CD8-positive, alpha-beta memory T cell (primary cell): ENCODE measurements at places on chromosomes 1 and 21. TPM values are rescaled to one million over a fixed set of nuclear protein-coding genes. Genes with fewer than 3 reads are reported as not detected.

- no peaks in the 10 kb centered on the region for H3K4me1 ChIP-seq
- no peaks in the 10 kb centered on the region for H3K27me3 ChIP-seq
- no peak for DNase-seq
- no peak overlapping the region for H3K4me3 ChIP-seq
- H3K36me3 ChIP-seq: no peaks in the 10 kb centered on the region
These were observed 622.3 kb downstream of the PTPRU start for GRCh38 chr1:29858646-29859045.

GRCh38 chr1:232629250-232630046, 485 bp downstream of the SIPA1L2 start:
- DNase-seq: no peak
- no peaks in the 10 kb centered on the region for H3K27me3 ChIP-seq
- H3K27ac ChIP-seq: no peak overlapping the region
- no peaks in the 10 kb centered on the region for H3K36me3 ChIP-seq
- peaks cover 9% of the 10 kb centered on the region for H3K4me1 ChIP-seq

- no peak overlapping the region for H3K27ac ChIP-seq
- DNase-seq: no peak
- H3K36me3 ChIP-seq: no peaks in the 10 kb centered on the region
- H3K4me1 ChIP-seq: peaks cover 19% of the 10 kb centered on the region
These were observed 58.4 kb upstream of the LGALS8 start for GRCh38 chr1:236465231-236465958.

GRCh38 chr21:43832648-43833047, 32.4 kb upstream of the AGPAT3 start:
- no peaks in the 10 kb centered on the region for H3K4me1 ChIP-seq
- DNase-seq: peak; percentile 25
- H3K27me3 ChIP-seq: peaks cover 5% of the 10 kb centered on the region
- no peak overlapping the region for H3K27ac ChIP-seq
- H3K4me3 ChIP-seq: no peak overlapping the region

The NCAM2 gene
- total RNA-seq: not detected

The VANGL2 gene
- total RNA-seq: 0.04 TPM

The UBL4B gene
- total RNA-seq: not detected

DNA sequence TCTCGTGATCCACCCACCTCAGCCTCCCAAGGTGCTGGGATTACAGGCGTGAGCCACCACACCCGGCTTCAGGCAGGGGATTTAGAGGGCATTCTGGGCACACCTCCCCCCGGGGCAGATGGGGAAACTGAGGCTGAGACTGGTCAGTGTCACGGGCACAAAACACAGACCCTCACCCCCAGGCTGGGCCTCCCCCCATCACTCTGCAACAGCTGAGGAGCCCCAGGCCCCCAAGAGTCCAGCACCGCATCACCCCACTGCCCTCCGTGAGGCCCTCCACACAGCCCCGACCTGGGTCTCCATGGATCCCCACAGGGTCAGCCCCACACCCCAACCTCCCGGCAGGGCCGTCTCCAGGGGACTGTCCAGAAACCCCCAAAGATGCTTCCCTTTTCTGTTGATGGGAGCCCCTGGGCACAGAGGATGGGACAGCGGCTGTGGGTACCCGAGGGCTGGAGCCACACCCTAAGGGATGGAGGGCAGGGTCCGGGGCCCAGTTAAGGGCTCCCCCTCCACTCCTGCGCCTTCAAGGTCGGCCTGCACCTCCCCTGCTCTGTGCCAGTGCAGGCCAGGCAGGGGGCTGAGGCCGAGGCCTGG, 11.0 kb downstream of the TNFRSF14 start:
- H3K27me3 ChIP-seq: no peaks in the 10 kb centered on the region
- no peaks in the 10 kb centered on the region for H3K4me1 ChIP-seq
- no peak overlapping the region for H3K4me3 ChIP-seq

DNA sequence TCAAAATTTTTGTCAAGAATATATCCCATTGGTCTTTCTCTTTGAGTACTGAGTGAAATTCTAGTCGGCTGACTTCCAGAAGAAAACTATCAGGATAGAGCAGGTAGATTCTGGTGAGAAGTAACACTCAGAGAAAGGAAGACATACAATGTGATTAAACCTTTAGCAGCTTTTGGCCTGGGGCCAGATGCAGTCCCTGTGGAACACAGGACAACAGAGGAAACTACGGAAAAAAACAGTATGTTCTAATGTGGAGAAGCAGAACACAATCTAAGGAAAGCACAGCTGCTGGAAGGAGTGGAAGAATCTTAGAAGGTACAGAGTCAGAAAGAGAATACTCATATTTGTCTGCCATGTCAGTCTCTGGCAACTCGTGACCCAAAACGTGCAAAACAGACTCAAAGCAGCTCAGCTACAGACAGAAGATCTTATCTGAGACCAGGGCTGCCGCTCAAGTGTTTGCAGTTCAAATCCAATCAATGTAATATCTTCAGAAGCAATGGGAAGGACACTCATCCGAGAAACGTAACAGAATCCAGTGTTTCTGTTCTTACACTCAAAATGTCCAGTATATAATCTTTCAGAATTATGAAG, 283.8 kb downstream of the MRPL39 start:
- DNase-seq: no peak
- no peak overlapping the region for H3K27ac ChIP-seq
- no peaks in the 10 kb centered on the region for H3K27me3 ChIP-seq
- no peaks in the 10 kb centered on the region for H3K4me1 ChIP-seq

- no peaks in the 10 kb centered on the region for H3K4me1 ChIP-seq
- H3K27me3 ChIP-seq: no peaks in the 10 kb centered on the region
- no peak for DNase-seq
- H3K36me3 ChIP-seq: no peaks in the 10 kb centered on the region
These were observed 4.6 kb downstream of the CRYBG2 start for GRCh38 chr1:26349188-26349876.

DNA sequence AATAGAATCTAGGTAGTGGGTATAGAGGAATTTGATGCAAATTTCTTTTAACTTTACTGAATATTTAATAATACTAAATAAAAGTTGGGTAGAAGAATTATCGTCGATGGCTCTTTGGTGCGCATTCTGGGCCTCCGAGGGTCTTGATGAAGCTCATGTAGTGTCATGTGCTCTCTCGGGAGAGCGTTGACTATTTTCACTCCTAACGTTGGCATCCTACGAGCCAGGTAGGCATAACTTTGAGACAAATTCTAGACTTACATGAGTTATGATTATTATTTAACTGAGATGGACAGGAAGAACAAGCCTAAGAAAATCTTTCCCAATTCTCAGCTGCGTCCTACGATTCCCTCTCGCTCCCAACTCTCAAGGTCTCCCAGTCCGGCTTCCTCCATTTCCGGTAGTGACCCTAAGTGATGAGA, 550 bp upstream of the PCAT6 start:
- peak overlapping the region; percentile 95 for H3K4me3 ChIP-seq
- H3K27ac ChIP-seq: peak overlapping the region; percentile 69
- peaks cover 36% of the 10 kb centered on the region for H3K4me1 ChIP-seq
- H3K27me3 ChIP-seq: no peaks in the 10 kb centered on the region

The MSH4 gene
- total RNA-seq: 0.50 TPM

DNA sequence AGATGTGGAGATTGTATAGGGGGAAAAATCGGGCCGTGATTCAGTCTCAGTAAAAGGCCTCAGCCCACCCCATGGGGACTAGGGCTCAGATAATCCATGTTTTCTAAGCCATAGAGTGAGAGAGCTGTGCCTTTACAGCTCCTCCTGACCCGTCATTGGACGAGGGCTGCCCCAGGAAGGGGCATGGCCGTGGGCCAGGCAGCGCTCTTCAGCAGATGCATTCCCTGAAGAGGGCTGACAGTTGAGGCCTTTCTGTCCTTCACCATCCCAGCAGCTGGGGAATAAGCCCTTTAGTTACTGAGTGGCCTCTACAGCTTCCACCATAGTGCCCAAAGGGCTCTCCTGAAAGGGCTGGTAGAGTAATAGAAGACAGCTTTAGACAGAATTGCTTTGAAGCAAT, 57.2 kb downstream of the ST3GAL3 start:
- no peaks in the 10 kb centered on the region for H3K4me1 ChIP-seq
- no peaks in the 10 kb centered on the region for H3K27me3 ChIP-seq
- no peak for DNase-seq
- no peak overlapping the region for H3K27ac ChIP-seq
- no peak overlapping the region for H3K4me3 ChIP-seq
- H3K36me3 ChIP-seq: no peaks in the 10 kb centered on the region

- H3K4me1 ChIP-seq: no peaks in the 10 kb centered on the region
- peaks cover 6% of the 10 kb centered on the region for H3K36me3 ChIP-seq
- H3K27me3 ChIP-seq: no peaks in the 10 kb centered on the region
- H3K4me3 ChIP-seq: no peak overlapping the region
These were observed 50.5 kb upstream of the IKBKE start for GRCh38 chr1:206419783-206420182.

DNA sequence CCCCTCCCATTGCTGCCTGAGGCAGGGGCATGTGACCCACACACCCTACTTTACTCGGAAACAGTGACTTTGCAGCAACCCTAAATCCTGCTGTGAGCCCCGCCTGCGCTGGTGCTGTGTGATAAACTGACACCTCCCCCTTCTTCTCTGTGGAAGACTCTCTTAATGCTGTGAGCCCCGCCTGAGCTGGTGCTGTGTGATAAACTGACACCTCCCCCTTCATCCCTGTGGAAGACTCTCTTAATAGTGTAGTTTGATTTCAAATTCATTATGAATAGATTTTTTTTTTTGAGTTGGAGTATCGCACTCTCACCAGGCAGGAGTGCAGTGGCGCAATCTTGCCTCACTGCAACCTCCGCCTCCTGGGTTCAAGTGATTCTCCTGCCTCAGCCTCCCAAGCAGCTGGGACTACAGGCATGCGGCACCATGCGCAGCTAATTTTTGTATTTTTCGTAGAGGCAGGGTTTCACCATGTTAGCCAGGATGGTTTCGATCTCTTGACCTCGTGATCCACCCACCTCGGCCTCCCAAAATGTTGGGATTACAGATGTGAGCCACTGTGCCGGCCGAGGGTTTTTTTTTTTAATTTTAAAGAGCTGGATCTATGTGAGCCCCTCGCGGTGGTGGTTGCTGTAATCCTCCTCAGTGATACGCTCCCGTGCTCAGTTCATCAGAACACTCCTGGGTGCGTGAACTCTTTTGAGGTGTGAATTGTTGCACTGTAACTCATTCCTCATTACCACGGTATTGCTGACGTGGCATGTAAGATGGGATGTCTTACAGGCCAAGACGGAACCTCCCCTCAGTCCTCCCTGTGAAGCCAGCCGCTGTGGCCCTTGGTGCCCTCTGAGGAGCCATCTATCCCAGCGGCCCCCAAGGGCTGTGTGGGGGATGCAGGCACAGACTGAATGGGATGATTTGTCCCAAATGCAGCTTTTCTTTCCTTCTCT, 60.3 kb downstream of the GALNT2 start:
- peak overlapping the region; percentile 48 for H3K27ac ChIP-seq
- no peak overlapping the region for H3K4me3 ChIP-seq
- no peaks in the 10 kb centered on the region for H3K27me3 ChIP-seq
- H3K36me3 ChIP-seq: no peaks in the 10 kb centered on the region
- peaks cover 42% of the 10 kb centered on the region for H3K4me1 ChIP-seq

GRCh38 chr1:100921110-100921706, 25.3 kb downstream of the SLC30A7 start:
- H3K27me3 ChIP-seq: no peaks in the 10 kb centered on the region
- DNase-seq: peak; percentile 56
- no peak overlapping the region for H3K4me3 ChIP-seq
- H3K36me3 ChIP-seq: peaks cover 4% of the 10 kb centered on the region
- no peak overlapping the region for H3K27ac ChIP-seq

DNA sequence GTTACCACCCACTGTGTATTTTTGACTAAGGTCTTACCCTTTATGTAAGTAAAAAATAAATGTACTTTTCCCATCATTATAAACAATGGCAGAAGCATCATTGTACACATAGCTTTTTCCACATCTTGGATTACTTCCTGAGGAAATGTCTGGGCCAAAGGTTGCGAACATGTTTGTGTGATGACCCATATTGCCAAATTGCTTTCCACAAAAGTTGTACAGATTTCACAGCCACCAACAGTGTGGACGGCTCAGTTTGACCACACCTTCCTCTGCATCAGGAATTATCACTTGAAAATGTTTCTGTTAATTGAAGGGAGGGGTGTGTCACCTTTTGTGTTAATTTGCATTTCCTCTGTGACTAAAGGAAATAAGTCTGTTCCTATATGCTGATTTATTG, 25.7 kb downstream of the AKNAD1 start:
- DNase-seq: no peak
- H3K4me1 ChIP-seq: no peaks in the 10 kb centered on the region
- no peak overlapping the region for H3K27ac ChIP-seq
- no peak overlapping the region for H3K4me3 ChIP-seq

The ACTL8 gene
- total RNA-seq: not detected

The TNNI3K gene
- not detected for total RNA-seq

DNA sequence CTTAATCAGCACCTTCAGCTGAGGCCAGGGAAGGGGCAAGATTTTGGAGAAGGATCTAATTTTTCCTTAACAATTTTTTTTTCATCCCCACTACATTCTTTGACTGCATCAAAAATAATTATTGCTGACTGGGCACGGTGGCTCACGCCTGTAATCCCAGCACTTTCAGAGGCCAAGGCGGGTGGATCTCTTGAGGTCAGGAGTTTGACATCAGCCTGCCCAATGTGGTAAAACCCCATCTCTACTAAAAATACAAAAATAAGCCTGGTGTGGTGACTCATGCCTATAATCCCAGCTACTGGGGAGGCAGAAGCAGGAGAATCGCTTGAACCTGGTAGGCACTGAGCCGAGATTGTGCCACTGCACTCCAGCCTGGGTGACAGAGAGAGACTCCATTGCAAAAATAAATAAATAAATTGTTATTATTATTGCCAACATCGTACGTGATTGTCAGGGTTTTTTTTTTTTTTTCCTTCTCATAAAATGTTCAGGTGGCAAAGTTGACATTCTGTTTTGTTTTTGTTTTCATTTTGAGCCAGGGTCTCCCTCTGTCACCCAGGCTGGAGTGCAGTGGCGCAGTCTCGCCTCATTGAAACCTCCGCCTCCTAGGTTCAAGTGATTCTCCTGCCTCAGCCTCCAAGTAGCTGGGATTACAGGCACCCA, 37.3 kb upstream of the MORC3 start:
- H3K27ac ChIP-seq: no peak overlapping the region
- DNase-seq: no peak
- H3K4me3 ChIP-seq: no peak overlapping the region
- H3K36me3 ChIP-seq: no peaks in the 10 kb centered on the region
- H3K27me3 ChIP-seq: no peaks in the 10 kb centered on the region

GRCh38 chr21:33997436-33997835, 75.9 kb upstream of the MRPS6 start:
- H3K27ac ChIP-seq: no peak overlapping the region
- H3K27me3 ChIP-seq: no peaks in the 10 kb centered on the region
- H3K4me3 ChIP-seq: no peak overlapping the region
- H3K36me3 ChIP-seq: no peaks in the 10 kb centered on the region
- DNase-seq: no peak
